BJ (cell line): ENCODE measurements at places on chromosomes 2 and 18.

DNA sequence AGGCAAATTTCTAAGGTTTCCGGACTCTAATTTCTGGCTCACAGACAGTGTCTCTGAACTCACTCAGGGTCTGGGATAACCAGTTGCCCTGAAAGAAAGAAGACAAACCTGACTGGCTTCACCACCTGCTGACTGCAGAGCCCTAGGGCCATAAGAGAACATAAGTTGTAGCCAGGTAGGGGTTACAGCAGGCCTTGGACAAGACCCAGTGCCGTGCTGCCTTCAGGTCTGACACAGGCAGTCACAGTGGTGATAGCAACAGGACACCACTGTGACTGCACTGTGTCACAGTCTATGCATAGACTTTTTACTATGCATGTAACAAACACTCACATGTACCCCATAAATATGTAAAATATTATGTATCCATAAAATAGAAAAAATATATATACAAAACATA, 508.5 kb downstream of the PID1 start:
- DNase-seq: no peak

GRCh38 chr2:226423498-226423960, 376.1 kb downstream of the IRS1 start:
- no peak for DNase-seq

GRCh38 chr2:42133771-42134195, 35.4 kb upstream of the EML4 start:
- DNase-seq: no peak

DNA sequence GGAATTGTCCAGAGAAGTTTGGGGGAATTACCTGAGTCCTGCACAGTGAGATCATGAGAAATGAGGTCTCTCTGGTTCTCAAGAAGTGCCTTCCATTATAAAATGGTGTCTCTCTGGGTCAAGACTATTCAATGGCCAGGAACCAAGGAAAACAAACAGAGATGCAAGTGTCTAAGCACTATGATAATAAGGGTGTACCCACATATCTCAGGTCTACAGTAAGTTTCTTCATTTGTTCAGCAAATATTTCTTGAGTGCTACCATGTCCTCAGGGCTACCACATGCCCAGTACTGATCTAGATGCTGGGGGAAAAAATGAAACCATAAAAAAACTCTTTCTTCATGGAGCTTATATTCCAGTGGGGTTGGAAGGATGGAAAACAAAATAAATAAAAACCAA, 170.0 kb downstream of the ACKR3 start:
- no peak for DNase-seq
